Activated naive CD8-positive, alpha-beta T cell treated with anti-CD3 and anti-CD28 coated beads, Interleukin-2, amount 10 ng/mL, durations not matched to agents 7 days and 5 days (primary cell): ENCODE measurements at places on chromosomes 7 and 10.

- no peak for DNase-seq
These were observed 184.4 kb upstream of the LYZL2 start for GRCh38 chr10:30813872-30814481.

DNA sequence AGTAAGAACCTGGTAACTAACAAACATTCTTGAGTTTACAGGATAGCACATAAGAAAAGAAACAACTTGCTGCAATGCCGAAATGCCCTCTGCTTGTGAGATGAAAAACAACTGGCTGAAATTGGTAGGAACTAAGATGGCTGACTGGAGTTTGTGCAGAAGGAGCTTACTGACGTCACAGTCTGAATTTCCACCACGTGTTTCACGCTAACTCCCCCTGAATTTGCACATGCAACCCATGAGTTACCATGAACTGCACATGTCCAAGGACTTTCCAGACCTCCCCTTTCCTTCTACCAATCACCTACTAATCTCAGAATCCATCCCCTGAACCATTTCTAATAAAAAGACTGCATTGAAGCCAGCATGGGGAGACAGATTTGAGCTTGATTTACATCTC, 86.3 kb upstream of the KCND2 start:
- DNase-seq: no peak

- DNase-seq: no peak
These were observed 111.3 kb downstream of the FRMD4A start for GRCh38 chr10:14219411-14219810.

- DNase-seq: no peak
These were observed 16.0 kb upstream of the DPYSL4 start for GRCh38 chr10:132170561-132171361.

GRCh38 chr7:82235713-82236112, 207.9 kb downstream of the CACNA2D1 start:
- no peak for DNase-seq

DNA sequence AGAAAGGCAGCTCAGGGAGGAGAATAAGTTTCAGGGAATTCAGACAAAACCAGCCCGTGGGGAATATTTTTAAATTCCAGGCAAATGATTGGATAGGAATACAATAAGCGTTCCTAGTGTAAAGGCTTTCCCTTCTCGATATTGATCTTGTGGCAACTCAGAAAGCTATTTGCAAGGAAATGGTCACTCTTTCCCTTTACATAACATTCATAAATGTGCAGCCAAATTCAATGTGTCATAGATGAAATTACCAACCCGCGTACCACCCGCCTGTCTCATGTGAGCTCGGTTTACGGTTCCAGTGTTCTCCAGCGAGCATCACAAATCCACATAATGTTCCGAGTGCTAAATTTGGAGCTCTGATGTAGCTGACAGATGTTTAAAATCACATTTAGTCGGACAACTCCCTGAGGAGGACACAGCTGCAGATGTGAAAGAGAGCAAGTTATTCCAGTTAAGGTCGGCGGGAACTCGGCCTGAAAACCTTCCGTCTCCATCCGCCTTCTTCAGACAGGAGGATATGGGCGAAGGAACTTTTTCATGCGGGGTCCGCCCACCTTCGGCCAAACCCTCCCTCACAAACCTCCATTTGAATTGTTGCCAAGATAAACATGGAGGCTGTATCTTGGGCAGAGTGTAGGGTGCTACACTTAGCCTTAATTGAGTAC, 327.0 kb downstream of the RNLS start:
- no peak for DNase-seq

DNA sequence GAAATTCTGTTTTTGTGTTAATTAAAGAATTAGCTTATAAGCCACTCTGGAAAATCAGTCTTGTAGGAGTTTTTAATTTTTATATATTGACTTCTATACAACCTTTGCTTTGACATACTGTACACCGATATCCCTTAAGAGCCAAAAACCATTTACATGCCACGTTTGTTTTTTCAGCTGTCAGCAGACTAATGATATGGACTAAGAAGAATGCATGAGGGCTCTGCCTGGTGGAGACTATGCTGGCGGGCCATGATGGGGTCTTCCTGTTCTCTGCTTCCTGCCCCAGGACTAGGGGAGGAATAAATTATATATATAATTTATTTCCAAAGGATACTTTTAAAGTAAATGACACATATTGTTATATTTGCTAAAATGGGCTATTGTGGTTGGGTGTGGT, 96.3 kb downstream of the CDK14 start:
- DNase-seq: no peak

- no peak for DNase-seq
These were observed 93.5 kb downstream of the CREM start for GRCh38 chr10:35219891-35220890.

GRCh38 chr10:102917314-102917961, 656 bp upstream of the CNNM2 start:
- DNase-seq: peak; percentile 89

GRCh38 chr10:86613096-86613495, 41.3 kb upstream of the OPN4 start:
- no peak for DNase-seq

- no peak for DNase-seq
These were observed 59.4 kb upstream of the ETV1 start for GRCh38 chr7:14048889-14049288.

GRCh38 chr7:110253093-110253492, 837.8 kb upstream of the LRRN3 start:
- no peak for DNase-seq
